ENCODE measurements at places on chromosomes 11 and 22.

DNA sequence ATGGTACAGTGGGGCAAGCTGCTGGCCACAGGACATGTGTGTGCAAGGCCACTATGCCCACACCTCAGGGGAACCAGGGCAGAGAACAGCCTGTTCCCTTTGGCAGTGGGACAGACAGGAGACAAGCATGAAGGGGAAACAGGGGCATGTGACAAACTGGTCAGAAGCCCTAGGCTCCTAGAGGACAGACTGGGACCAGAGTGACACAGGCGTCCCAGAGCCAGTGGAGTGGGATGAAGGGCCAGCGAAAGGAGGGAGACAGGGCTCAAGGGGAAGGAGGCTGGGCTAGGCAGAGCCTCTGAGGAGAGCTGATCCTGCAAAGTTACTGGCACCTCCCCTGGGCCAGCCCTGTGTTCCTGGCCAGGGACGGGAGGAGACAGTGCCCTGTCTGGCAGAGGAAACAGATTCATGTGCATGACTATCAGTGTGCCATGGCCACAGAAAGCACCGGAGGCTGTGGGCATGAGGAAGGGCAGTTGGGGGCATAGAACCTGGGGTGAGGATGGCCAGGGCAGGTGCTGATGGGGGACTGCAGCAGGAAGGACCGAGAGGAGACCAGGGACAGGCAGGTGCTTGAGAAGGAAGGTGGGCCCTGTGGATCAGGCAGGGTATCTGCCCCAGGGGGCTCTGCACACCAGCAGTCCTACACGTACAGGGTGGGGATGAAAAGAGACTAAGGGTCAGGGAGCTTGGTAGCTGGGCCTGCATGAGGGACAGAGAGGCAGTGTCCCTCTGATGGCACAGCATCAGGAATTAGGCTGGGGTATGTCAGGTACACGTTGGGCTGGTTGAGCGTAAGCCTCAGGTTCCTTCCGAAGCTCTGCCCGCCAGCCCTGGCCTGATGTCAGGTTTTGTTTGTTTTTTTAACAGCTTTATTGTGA lies 9.8 kb downstream of the DERL3 start:
- no peak for DNase-seq

DNA sequence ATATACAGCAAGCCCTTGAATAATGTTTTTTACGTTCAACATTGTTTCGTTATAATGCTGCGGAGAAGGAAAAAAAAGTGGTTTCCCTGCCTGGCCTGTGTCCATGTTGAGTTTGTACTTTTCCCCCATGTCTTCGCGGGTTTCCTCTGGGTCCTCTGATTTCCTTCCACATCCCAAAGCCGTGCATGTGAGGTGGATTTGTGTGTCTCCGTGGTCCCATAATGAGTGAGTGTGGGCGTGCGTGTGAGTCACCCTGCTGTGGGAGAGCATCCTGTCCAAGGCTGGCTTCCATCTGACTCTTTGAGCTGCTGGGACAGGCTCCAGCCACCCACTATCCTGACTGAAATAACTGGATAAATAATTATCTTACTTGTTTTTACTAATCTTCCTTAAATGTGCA lies 29.6 kb upstream of the SNX19 start:
- DNase-seq = no peak

- peak; percentile 40 for DNase-seq
Measured at GRCh38 chr11:59144096-59144495, 1.4 kb downstream of the FAM111A start.

DNA sequence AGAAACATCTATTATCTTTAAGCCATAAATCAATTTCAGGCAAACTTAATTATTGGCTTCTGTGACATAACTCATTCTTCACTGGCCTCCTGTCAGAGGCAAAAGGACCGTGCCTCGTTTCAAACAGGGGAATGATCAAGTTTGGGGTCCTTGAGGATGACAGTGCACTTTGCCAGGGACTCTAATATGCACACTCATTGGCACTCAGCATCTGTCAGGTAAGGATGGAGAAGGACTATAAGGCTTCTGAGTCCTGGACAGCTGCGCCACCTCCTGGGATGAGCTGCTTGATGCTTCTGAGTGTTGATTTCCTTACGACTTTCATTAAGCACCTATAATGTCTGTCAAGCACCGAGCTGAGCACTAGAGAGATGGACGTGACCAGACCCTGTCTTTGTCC lies 20.2 kb downstream of the BPIFC start:
- DNase-seq = no peak

DNA sequence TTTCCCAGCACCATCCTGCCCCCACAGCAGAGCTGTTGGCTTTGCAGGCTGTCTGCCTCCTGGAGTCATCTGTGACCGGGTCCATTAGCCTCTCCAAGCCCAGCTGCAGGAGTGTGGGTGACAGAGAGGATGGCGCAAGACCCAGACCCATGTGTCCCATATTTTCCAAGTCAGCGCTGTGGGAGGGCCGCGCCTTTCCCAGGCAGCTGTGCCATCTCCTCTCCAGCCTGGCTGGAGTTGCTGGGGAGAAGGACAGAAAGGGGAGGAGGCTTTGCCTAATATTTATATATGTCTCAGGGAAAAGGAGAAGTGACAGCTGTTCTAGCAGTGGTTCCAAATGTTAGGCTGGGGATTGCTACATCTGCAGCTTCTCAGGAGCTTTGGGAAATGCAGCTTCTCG lies 15.7 kb downstream of the DTX4 start:
- DNase-seq = no peak

DNA sequence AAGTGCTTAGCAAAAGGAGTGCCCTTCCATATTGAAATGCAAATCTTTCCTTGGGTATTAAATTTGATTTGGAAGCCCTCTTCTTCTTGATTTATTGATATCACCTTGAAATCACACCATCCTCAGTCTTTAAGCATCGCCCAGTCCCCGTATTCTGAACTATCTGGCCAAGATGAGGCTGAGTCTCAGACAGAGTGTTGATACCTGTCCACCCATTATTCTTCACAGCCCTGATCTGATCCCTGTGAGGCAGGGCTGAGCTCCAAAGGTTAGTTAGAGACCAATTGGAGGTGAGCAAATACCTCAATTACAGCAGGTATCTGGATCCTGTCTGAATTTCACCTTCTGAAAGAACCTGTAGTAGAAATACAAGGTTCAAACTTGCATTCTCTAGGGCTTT lies 326.3 kb downstream of the FAT3 start:
- DNase-seq = no peak

- no peak for DNase-seq
Measured at GRCh38 chr11:40241524-40242051, 1217.9 kb downstream of the LRRC4C start.

Data from NCI-H748 treated with DMSO at 0.1 percent for 48 hours (cell line).